Progenitor cell of endocrine pancreas (in vitro differentiated cells): ENCODE measurements at places on chromosomes 1 and 21. TPM values are rescaled to one million over a fixed set of nuclear protein-coding genes. Genes with fewer than 3 reads are reported as not detected.

DNA sequence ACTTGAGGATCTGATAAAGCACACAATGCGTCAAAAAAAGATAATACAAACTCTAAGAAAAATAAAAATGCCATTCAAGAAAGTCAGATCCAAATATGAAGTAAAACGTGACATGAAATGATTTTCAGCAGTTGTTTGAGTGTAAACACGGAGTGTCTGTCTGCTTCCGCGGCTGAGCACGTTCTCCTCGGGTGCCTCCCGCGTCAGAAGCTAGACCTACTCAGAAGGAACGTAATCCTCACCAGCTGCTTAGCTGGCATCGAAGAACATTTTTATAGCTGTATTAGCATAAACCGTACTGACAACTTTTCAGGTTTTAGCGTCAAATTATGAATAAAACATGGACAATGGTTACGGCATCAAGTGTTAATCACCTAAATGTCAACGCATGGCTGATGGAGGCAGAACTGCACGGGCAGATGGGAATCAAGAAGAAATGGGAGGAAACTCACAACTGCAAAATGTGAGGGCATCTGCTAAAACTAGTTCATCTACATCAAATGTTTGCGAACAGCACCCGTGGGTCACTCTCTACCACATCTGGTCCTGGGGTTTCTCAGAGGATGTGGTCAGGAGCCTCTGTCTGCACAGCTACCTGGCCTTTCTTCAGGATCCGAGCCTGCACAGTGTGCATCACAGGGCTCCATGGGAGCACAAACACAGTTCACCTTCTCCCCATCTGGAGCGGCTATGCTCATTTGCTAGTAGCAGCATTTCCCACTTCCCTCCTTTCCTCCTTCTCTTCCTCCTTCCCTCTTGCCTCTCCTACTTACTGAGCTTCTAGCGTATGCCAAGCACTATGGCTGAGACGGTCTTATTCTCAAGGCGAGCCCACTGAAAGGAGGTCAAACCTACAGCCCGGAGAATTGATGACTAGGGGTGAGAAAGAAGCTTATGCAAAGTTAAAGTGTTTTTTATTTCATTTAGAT lies 40.0 kb downstream of the RCAN1 start:
- DNase-seq, result no peak
- H3K27me3 ChIP-seq, result no peaks in the 10 kb centered on the region
- H3K36me3 ChIP-seq, result no peaks in the 10 kb centered on the region
- H3K27ac ChIP-seq, result peak overlapping the region; percentile 13
- peaks cover 2% of the 10 kb centered on the region for H3K4me1 ChIP-seq

GRCh38 chr1:211259638-211260126 lies 516 bp downstream of the RCOR3 start:
- peak overlapping the region; percentile 88 for H3K4me3 ChIP-seq
- H3K27me3 ChIP-seq, result no peaks in the 10 kb centered on the region
- no peak for DNase-seq
- peaks cover 6% of the 10 kb centered on the region for H3K36me3 ChIP-seq
- peak overlapping the region; percentile 93 for H3K27ac ChIP-seq
- peaks cover 21% of the 10 kb centered on the region for H3K4me1 ChIP-seq

DNA sequence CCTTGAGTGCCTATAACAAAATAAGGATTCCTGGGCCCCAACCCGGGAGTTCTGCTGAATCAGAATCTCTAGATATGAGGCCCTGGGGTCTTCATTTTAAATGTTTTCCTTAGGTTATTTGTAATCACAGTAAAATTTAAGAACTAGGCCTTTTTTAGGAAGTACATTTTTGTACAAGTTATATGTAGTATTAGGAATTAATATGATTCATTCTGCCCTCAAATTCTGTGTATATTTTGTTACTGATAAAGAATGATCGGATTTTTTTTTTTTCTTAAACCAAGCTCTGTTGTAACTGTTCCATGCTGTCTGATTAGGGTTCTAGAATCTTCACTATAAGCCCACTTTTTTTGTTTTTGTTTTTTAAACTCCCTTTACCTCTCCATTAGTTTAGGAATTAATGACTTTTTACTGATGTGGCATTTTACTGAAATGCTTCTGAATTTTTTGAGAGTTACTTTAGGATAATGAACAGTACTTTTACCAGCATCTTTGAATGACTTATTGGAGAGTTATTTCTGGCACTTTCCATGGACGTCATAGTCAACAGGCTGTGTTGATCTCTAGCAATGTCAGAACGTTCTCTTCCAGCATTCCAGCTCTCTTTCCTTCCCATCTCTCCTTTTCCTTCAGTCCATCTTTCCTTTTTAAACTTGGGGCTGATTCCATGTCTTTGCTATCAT lies 48.3 kb downstream of the CLIC4 start:
- no peak overlapping the region for H3K27ac ChIP-seq
- H3K4me3 ChIP-seq, result no peak overlapping the region
- DNase-seq, result no peak
- H3K4me1 ChIP-seq, result peaks cover 6% of the 10 kb centered on the region

- DNase-seq, result no peak
- peaks cover 21% of the 10 kb centered on the region for H3K4me1 ChIP-seq
- H3K27ac ChIP-seq, result no peak overlapping the region
- H3K27me3 ChIP-seq, result no peaks in the 10 kb centered on the region
- H3K4me3 ChIP-seq, result no peak overlapping the region
- no peaks in the 10 kb centered on the region for H3K36me3 ChIP-seq
Observed at GRCh38 chr1:99639408-99639807, 6.5 kb upstream of the PALMD start.

- H3K27ac ChIP-seq, result peak overlapping the region; percentile 38
- H3K4me1 ChIP-seq, result peaks cover 7% of the 10 kb centered on the region
- peak; percentile 63 for DNase-seq
- peaks cover 18% of the 10 kb centered on the region for H3K36me3 ChIP-seq
Observed at GRCh38 chr1:168082008-168082876, 54.5 kb downstream of the GPR161 start.

DNA sequence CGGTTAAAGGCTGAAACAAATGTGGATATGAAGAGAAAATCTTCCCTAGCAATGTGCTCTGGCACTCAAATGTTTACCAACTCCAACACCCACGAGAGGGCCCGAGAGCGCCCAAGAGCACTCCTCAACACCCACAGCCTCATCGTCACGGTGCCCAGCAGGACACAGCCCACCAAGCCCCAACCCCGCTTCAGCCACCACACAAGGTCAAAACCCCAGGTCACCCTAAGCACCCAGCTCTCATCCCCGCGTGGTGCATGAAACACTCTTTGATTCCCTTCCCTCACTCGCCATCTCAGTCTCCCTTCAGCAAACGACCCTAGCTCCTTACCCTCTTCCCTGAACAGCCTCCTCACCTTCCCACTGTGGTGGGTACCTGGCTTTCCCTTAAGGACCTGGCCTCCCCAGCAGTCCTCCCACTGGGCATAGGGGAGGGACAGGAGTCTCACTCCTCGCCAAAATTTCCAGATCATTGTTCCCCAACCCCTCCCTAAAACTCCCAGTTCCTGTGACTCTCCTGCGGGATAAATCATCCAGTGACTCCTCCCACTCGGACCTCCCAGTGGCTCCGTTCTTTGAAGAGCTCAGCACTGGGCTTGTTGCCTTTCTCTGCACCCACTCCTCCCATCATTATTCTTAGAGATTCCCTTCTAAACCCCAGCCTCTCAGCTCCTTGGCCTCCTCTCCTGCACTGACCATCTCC lies 170.4 kb upstream of the SYT6 start:
- H3K4me3 ChIP-seq, result no peak overlapping the region
- no peak overlapping the region for H3K27ac ChIP-seq
- no peaks in the 10 kb centered on the region for H3K4me1 ChIP-seq
- no peaks in the 10 kb centered on the region for H3K36me3 ChIP-seq
- DNase-seq, result no peak

- no peaks in the 10 kb centered on the region for H3K4me1 ChIP-seq
- DNase-seq, result no peak
- no peak overlapping the region for H3K4me3 ChIP-seq
- H3K27me3 ChIP-seq, result no peaks in the 10 kb centered on the region
- H3K36me3 ChIP-seq, result peaks cover 2% of the 10 kb centered on the region
Observed at GRCh38 chr1:209187589-209187988, 395.9 kb upstream of the CAMK1G start.

DNA sequence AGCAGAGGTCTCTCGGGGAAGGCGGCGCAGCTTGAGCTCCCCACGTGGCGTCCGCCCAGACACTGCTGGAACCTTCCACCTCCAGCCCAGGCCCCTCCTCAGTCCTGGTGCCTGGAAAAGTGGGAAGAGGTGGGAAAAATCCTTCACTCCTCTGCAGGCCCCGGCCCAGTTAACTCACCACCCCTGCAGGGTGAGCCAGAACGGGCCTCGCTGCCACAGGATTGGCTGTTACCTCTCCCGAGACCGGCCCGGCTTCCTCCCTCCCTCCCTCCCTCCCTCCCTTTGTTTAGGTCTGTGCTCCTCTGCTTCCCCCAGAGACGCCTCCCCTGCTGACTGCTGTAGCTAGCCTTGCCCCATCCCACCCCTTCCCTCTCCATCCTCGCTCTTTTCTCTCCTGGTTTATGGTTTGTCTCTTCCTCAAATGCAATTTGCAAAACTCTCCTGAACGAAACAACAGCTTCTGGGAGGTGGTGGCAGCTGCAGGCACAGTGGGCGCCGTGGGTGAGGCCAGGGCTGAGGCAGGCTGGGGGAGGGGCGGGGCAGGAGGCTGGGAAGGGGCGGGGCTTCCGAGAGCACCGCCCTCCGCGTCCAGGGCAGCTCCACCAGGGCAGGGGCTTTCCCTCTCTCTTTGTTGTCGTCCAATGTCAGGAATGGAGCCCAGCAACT lies 6.5 kb downstream of the CAPN9 start:
- peak overlapping the region; percentile 89 for H3K27ac ChIP-seq
- no peak overlapping the region for H3K4me3 ChIP-seq
- no peaks in the 10 kb centered on the region for H3K27me3 ChIP-seq
- DNase-seq, result peak; percentile 30
- no peaks in the 10 kb centered on the region for H3K36me3 ChIP-seq

The SPOCD1 gene
- 0.36 and 0.91 TPM in 2 replicates for total RNA-seq

The COL11A1 gene
- 2.3 and 2.4 TPM in 2 replicates for total RNA-seq
